ENCODE measurements at places on chromosomes 2 and 18.

DNA sequence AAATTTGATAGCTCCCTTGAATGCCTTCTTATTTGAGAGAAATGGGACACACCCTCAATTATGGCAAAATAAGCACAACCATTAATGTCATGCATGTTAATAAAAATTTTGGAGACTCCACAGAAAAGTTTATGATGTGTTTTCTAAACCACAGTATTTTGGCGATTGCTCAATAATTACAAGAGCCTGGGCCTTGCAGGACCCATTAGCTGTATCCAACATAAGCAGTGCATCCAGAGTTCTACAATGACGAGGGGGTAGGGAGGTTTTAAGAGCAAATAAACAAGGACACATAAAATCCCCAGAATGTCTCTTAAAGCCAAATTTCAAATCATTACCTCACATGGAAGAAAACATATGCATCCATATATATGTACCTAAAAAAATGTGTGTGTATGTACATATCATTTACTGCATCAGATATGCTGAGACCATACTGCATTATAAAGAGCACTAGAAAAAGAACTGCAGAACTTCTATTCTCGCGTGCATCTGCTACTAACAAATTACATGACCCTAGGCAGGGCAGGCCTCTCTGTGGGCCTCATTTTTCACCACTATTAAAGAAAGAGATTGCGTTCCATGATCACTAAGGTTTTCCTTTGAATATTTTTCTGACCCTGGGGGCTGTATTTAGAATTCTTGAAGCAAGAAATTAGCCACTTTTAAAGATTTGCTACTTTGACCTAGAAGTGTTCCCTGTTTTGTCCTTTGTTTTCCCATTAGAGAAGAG lies 38.0 kb downstream of the CMPK2 start:
- DNase-seq: no peak

DNA sequence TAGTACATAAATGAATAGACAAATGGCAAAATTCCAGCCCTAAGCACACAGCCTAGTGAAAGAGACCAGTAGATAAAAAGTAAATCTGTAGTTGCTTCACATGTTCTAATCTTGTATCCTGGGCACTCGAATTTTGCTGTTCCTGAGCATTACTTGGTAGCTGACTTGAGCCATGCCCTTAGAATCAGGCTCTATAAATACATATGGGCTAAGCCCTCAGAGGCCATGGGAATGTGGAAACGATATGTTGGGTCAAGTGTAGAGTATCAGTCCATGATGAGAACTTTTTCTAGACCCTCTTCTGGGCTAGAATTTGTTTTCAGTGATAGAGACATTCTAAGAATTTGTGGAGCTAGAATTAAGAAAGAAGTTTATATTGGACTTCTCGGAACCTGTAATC lies 21.9 kb downstream of the ELAC1 start:
- no peak for DNase-seq

DNA sequence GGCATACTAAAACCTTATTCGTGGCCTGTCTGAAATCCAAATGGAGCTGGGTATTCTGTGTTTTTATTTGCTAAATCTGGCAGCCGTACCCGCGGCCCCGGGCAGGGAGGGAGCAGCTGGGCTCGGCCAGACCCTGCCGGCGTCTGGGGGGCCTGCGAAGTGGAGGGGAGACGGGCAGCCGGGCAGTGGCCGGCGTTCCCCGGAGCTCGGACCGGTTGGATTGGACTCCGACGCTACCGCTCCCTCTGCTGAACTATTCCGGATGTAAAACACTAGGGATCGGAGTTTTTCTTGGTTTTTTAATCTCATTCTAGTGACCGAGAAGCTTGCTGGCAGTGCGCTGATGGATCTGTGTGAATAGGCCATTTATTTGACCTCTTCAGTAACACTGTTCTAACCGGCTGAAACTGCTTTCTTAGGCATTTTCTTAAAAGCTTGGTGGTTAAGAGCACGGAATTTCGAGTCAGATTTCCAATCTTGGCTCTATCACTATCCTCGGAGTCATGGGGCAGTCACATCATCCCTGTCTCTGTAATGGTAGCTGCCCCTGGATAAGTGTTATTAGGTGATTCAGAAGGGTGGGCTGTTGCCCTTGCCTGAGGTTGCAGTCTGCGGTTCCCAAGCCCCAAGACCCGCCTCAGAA lies 694 bp downstream of the UNC50 start:
- peak; percentile 52 for DNase-seq

- DNase-seq: no peak
These were observed 54.8 kb downstream of the SPTBN1 start for GRCh38 chr2:54510916-54511315.

GRCh38 chr18:75202696-75203365 lies 6.1 kb downstream of the PTGR3 start:
- no peak for DNase-seq

DNA sequence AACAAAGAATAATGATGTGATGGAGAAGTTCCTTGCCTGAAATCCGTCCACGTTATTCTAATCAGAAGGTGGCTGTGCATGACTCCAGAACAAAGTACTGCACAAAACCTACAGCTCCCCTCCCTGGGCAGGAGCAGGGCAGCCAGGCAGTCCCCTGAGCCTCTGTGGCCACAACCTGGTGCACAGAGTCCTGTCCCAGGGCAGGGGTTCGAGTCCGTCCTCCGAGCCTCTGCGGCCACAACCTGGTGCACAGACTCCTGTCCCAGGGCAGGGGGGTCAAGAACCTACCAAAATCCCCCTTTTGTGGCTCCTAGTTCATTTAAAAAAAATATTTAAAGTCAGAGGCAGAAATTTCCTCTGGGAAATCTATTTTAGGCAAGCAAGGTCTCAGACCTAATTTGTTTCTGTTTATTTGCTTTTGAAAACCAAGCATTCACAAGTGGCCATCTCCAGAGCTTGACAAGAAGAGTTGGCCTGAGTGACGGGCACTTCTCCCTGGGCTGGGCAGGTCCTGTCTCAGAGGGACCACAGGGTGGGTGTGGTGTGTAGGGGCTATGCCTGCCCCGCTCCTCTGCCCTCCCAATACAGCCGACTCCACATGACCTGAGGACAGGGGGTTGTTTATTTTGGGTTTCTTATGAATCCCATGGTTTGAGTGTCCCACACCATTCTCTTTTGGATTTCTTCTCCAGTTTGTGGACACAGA lies 255.9 kb upstream of the PXDN start:
- no peak for DNase-seq

DNA sequence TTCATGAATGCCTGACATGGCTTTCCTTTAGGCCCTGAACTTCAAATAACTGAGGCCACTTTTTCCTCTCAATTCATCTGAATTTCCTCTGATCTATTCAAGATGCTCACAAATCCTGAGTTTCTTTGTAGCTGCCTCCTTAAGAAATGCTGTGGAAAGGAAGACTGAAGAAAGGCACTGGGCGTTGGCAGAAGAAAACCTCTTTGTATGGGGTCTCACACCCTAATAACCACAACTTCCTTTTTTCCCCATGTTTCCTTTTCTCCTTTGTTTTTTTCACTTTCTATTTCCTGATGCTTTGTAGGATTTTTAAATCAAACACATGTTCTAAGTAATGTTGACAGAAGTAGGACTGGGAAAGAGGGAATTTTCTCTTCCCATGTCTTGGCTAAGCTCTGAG lies 447.4 kb downstream of the CMPK2 start:
- DNase-seq: no peak

- no peak for DNase-seq
These were observed 131.3 kb downstream of the MGAT5 start for GRCh38 chr2:134385195-134385594.

DNA sequence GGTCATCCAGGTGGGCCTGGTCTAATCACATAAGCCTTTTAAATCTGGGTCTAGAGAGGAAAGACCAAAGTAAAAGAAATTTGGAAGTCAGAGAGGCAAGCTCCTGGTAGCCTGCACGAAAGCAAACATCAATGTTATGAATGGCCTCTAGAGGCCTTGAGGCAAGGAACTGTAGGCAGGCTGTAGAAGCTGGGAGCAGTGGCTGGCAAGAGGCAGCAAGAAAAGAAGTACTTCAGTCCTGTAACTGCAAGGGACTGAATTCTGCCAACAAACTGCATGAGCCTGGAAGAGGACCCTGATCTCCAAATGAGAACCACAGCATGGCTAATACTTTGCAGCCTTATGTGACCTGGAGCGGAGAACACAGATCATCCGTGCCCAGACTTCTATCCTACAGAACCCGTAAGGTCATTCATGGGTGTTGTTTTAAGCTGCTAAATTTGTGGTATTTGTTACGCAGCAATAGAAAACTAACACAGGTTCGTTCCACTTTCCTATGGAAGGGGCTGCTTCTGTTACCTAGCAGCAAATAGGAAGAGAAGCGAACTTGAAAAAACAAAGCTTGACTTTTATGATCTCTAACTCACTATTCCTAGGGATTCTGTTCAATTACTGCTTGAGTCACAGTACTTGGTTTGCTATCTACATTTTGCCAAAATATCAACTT lies 1.2 kb downstream of the IMMT start:
- peak; percentile 18 for DNase-seq

GRCh38 chr18:79424008-79424565 lies 28.4 kb downstream of the NFATC1 start:
- DNase-seq: no peak

- DNase-seq: no peak
These were observed 19.5 kb upstream of the SLC9A4 start for GRCh38 chr2:102453501-102453900.

GRCh38 chr2:206354129-206354528 lies 79.7 kb downstream of the ZDBF2 start:
- DNase-seq: no peak

DNA sequence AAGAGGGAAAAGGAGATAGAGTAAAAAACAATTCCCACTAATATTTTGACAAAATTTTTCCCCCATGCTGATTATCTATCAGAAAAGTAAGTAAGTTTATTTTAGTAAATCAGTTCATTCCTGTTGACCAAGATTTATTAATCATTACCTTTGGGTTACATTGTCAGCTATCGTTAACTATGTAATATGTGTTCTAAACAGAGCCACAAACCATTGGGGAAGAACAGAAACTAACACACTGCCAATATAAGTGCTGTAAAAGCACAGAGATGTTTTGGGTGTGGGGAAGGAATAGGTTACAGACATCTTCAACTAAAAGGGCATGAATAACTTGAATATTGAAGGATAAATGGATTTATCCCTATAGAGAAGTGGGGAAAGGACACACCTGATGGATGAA lies 42.5 kb upstream of the ACADL start:
- DNase-seq: no peak

DNA sequence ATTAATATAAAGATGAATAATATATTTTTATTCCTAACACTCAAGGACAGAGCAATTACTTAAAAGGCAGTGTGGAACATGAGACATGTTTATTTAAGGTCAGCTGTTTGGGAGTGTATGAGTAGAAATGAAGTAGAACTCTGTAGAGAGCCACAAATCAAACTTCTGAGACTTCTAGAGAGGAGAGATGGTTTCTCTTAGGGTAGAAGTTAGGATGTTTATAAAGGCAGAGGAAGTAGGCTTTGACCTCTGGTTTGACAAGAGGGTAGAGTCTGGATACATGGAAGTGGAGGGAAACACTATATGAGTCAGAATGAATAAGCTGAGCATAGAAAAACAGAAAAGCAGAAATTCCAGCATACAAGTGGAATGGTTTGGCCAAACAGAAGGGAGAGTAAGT lies 262.1 kb upstream of the KLHL14 start:
- peak; percentile 3 for DNase-seq
